GM23248 (cell line): ENCODE measurements at places on chromosomes 5 and 9.

- H3K27ac ChIP-seq, result no peak overlapping the region
- no peaks in the 10 kb centered on the region for H3K4me1 ChIP-seq
- H3K4me3 ChIP-seq, result no peak overlapping the region
- no peaks in the 10 kb centered on the region for H3K27me3 ChIP-seq
- DNase-seq, result peak; percentile 73
These were observed 17.6 kb upstream of the HAVCR1 start for GRCh38 chr5:157076558-157076957.

GRCh38 chr5:133228316-133228715 is 176.5 kb downstream of the HSPA4 start:
- no peaks in the 10 kb centered on the region for H3K4me1 ChIP-seq
- no peak overlapping the region for H3K4me3 ChIP-seq
- H3K27me3 ChIP-seq, result peaks cover 16% of the 10 kb centered on the region; the same call in 1 of the 2 replicates
- no peak for DNase-seq
- H3K27ac ChIP-seq, result no peak overlapping the region
- no peaks in the 10 kb centered on the region for H3K36me3 ChIP-seq

DNA sequence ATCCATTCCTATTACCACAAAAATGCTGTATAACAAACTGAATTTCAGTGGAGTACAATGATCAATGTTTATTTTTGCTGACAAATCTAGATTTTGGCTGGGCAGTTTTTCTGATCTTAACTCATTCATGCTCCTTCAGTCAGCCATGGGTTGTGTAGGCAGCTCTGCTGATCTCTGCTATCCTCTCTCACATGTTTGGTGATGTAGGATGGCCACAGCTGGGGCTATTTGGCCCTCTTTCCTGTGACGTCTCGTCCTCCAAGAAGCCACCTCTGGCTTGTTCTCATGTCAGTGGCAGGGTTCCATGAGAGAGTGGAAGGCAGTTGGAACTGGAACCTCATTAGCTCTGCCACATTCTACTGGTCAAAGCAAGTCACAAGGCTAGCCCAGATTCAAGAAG is 8.9 kb downstream of the NLN start:
- H3K4me1 ChIP-seq, result 0 out of 2 replicates have a peak, but pooled peaks cover 5% of the 10 kb centered on the region
- no peak overlapping the region for H3K27ac ChIP-seq
- H3K27me3 ChIP-seq, result no peaks in the 10 kb centered on the region
- H3K36me3 ChIP-seq, result no peaks in the 10 kb centered on the region
- peak; percentile 16 for DNase-seq

- H3K36me3 ChIP-seq, result no peaks in the 10 kb centered on the region
- peak overlapping the region; percentile 65 for H3K4me3 ChIP-seq
- no peak overlapping the region for H3K27ac ChIP-seq
- H3K4me1 ChIP-seq, result peaks cover 36% of the 10 kb centered on the region
These were observed 416 bp upstream of the SNX18 start for GRCh38 chr5:54517174-54517511.

GRCh38 chr9:129200255-129200654 is 22.2 kb upstream of the IER5L start:
- H3K36me3 ChIP-seq, result no peaks in the 10 kb centered on the region
- H3K4me1 ChIP-seq, result peaks cover 8% of the 10 kb centered on the region
- no peaks in the 10 kb centered on the region for H3K27me3 ChIP-seq

DNA sequence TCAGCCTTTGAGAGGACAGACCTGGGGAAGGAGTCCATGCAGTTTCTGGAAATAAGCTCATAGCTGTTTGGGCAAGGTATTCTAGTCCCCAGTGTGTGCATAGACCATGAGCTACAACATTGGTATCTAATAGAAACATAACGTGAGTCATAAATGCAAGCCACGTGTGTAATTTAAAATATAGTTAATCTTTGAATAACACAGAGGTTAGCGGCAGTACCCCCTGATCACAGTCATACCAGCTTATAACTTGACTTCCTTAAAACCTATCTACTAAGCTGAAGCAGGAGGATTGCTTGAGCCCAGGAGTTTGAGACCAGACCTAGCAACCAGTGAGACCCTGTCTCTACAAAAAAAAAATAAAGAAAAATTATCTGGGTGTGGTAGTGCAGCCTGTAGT is 46.4 kb upstream of the CPEB4 start:
- no peaks in the 10 kb centered on the region for H3K36me3 ChIP-seq
- no peak for DNase-seq
- H3K4me1 ChIP-seq, result no peaks in the 10 kb centered on the region
- H3K4me3 ChIP-seq, result no peak overlapping the region
- 0 out of 2 replicates have a peak, but pooled peaks cover 3% of the 10 kb centered on the region for H3K27me3 ChIP-seq
- no peak overlapping the region for H3K27ac ChIP-seq

DNA sequence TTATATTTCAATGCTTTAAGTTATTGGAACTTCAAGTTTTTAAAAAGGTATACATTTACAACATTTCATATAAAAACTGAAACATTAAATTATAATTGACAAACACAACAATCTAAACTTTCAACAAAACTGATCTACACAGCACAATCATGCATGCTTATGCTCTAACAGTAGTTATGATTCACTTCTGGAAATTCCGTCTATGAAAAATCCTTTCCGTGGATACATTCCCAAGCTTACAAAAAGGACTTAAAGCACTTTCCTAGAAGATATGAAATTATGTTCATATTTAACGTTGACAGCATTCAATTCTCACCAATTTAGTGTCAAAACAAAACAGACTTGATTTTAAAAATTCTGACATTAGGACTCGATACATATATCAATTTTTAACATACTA is 3.7 kb downstream of the HNRNPH1 start:
- H3K36me3 ChIP-seq, result peaks cover 78% of the 10 kb centered on the region
- peak overlapping the region; percentile 85 for H3K27ac ChIP-seq
- H3K27me3 ChIP-seq, result no peaks in the 10 kb centered on the region
- H3K4me3 ChIP-seq, result peak overlapping the region; percentile 82
- DNase-seq, result peak; percentile 72
